ENCODE measurements at places on chromosomes 5 and 9.

DNA sequence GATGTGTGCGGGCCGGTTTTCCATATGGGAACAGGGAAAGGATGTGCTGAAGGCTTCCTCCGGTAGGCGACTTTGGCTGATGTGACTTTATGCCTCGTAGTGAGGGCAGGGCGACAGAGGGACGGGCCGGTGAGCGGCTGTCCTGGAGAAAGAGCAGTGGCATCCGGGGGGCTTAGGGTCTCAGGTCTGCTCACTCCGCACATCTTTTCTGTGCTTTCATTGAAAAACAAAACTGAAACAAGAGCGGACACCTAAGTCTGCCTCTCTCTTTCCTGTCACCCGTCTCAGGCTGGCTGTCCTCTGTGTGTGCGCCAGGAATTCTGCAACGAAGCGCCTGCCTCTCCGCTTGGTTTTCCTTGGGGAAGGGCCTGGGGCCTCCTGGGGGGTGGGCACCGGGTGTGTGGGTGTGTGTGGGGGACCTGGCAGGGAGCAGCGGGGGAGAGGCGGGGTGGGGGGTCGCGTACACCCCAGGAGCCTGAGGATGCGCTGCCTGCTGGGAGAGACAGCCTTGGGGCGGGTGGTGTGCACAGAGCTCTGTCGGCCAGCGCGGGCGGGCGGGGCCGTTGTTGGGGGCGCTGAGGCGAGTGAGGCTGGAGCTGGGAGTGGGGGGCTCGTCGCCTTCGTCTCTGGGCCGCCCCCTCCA lies 580 bp upstream of the PRRX2 start:
- peak; percentile 49 for DNase-seq

DNA sequence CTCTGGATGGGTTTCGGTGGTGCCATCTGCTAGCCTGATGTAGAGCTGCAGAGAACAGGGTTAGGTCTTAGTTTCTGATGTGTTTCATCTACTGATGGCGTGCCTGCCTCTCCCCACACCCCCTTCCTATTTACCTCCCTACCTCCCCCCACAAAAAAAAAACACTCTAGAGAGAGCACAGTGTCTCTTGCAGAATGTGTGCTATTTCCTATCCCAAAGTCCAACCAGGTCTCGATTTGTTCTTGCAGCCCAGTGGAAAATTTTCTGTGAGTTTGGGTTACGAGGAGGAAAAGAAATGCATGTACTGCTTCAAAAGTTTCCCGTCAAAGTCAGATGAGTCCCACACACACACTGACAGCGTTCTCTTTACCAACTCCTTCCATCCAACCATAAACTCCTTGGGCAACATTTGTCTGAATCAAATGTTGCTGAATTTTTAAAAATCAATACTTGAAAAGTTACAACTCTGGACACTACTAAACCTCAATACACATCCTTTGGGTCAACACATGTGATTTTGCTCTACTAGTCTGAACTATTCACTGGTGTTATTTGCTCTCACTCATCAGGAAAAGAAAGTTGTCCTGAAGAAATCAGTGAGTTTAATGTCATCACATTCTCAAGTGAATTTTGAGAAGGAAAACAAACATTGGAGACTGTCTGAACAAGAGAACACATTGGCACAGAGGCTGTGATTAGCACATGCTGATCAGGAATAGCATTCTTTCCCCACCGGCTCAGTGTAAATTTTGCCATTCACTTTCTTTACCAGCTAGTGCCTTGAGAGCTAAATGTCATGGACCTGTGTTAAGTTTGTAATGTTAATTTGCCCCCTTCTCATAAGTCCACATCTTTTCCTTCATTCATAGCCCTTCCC lies 84.1 kb downstream of the MAMDC2 start:
- DNase-seq, result no peak

- DNase-seq, result no peak
Observed at GRCh38 chr9:114696814-114697544, 15.0 kb upstream of the TEX48 start.

- no peak for DNase-seq
Observed at GRCh38 chr5:172553903-172554302, 87.2 kb upstream of the NEURL1B start.

GRCh38 chr9:126049088-126049487 lies 277.5 kb upstream of the MVB12B start:
- DNase-seq, result no peak

GRCh38 chr5:45578270-45578669 lies 117.9 kb downstream of the HCN1 start:
- DNase-seq, result peak; percentile 10

GRCh38 chr5:148176480-148176879 lies 8.1 kb downstream of the SPINK14 start:
- no peak for DNase-seq

DNA sequence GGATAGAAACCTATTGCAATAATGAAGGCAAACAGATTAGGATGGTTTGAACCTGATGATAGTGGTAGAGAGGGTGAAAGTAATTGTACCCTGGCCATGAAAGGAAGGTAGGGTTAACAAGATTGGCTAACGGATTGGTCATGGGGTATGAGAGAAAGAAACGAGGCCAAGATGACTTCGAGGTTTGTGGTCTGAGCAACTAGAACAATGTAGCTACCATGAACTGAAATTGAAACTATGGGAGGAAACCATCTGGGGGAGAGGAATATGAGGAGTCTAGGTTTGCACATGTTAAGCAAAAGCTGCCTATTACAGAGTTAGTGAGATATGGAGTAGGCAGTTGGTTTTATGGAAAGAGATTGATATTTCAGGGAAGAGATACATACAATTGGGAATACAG lies 406.0 kb downstream of the PRELID2 start:
- DNase-seq, result no peak

DNA sequence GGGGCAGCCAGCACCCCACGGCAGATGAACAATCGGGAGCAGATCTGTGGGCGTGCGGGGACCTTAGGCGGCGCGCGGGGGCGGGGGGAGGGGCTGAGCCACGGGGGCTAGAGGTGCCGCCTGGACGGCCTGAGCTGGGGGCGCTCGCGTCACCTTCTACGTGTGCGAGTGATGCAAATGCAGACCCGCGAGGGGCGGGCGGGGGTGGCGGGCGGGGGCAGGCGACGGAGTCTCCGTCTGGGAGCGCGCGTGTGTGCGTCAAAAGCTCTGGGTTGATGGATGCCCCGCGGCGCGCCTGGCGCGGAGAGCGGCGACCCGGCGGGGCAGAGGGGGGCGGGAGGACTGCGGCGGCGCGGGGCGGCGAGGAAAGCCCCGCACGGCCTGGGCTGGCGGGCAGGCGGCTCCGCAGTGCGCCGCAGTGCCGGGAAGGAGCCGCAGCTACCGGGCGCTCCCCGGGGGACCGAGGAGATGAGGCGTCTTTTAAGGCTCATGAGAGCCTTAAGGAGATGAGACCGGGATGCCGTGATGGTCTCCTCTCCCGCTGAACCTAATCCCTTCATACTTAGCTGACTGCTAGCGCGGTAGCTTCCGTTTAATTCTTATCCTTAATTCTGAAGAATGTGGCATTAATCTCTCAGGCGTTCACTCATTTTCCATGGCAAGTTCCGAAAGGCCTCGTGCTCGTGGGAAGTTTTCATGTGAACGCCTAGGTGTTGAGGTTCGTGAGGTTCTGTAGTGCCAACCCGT lies 1.5 kb downstream of the SV2C start:
- peak; percentile 48 for DNase-seq

DNA sequence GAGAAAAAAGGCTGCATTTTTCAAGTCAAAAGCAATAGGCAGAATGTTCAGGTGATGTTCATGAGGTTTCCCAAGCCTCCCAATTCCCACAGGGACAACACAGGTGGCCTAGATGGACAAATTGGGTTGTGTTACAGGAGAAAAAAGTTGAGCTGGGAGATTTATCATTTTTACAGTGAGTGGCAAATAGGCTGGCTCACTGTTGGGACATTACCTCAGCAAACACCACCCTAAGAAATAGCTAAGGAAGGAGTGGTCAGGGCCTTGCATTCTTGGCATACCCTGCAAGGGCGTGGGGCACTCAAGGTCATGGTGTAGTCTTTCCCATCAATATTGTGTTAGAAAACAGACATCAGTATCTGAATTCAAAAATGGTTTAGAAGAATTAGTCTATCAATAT lies 23.3 kb upstream of the CPLANE1 start:
- peak; percentile 59 for DNase-seq

All from stomach (tissue), 19 donors.